DMS 273 treated with DMSO at 0.1 percent for 48 hours (cell line): ENCODE measurements at places on chromosomes 1 and 21.

DNA sequence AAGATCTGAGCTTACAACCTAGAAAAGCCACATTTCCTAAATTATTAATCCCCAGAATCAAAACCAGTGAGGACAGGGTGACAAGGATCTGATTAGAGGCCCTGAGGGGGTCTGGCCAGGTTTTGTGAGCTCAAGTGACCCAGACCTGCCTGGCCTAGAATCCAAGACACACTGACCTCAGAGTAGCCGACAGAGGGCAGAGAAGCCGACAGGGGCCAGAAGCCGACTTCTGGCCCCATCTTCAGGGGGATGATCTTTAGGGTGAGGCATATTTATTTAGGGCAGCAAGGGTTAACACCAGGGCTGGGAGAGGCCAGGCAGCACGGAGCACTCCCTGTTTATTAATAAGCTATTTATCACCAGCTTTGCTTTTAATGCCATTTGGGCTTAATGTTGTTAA, 45.3 kb downstream of the CASZ1 start:
- no peak for DNase-seq

GRCh38 chr1:182754087-182754486, 35.5 kb upstream of the NPL start:
- DNase-seq, result no peak

GRCh38 chr1:201383647-201384405, 6.3 kb upstream of the TNNT2 start:
- peak; percentile 79 for DNase-seq

- DNase-seq, result no peak
Measured at GRCh38 chr1:24770881-24771280, 25.6 kb downstream of the CLIC4 start.

DNA sequence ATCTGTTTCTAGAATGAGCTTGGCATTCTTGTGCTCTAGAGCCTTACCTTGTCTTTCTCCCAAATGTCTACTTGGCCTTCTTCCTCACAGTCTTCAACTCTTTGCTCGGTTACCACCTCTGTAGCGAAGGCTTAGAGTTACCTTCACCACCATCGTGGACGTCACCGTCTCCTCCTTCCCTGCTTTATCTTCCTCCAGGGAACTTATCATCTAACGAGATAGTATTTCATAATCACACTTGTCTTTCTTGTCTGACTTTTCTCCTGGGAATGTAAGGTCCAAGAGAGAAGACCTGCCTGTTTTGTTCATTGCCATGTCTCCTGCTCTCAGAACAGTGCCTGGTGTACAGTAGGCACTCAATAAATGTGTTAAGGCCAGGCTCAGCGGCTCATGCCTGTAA, 115.6 kb downstream of the GREM2 start:
- no peak for DNase-seq

- DNase-seq, result no peak
Measured at GRCh38 chr1:217953922-217954321, 322.8 kb downstream of the SPATA17 start.

GRCh38 chr1:30147188-30147587, 576.2 kb downstream of the MATN1 start:
- DNase-seq, result no peak

- peak; percentile 40 for DNase-seq
Measured at GRCh38 chr21:32336711-32337110, 38.1 kb downstream of the MRAP start.

DNA sequence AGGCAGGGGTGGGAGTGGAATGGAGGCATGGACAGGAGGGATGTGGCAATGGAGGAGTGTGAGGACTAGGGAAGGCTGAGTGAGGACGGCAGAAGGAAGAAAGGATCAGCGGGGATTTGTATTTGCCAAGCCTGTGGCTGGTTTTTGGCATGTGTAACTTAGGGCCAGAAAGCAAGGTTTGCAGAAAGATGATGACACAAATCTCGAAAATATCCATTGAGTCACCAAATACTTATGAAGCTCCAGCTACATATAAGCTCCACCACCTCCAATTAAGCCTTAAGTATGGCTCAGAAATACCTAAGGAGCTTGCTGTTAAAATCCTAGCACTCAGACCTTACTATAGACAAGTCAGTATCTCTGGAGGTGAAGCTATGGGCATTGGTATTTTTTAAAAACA, 90.1 kb downstream of the OMA1 start:
- no peak for DNase-seq

DNA sequence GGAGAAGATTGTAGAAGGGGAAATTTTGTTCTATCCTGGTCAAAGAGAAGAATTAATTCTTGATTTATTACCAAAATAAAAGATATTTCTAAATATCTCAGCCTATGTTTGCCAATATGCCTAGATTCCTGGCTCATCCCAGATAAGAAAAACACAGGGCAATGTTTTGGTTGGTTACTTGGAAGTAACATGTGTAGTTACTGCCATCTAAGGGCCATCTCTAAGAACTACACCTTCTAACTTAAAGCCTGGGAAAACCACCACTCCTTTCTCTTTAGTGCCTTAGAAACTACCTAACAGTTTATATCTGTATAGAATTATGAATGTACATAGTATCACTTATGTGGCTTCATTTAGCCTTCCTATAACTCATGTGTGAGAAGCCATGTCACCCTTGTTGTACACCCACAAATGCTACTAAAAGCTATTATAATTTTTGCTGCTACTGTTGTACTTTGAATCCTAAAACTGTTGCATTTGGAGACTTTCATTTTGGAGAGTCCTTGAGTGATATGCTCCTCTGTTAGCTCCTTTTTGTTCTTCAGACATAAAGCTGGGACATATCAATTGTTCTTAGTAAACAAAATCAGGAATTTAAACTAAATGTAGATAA, 4.5 kb downstream of the AIM2 start:
- DNase-seq, result peak; percentile 17

DNA sequence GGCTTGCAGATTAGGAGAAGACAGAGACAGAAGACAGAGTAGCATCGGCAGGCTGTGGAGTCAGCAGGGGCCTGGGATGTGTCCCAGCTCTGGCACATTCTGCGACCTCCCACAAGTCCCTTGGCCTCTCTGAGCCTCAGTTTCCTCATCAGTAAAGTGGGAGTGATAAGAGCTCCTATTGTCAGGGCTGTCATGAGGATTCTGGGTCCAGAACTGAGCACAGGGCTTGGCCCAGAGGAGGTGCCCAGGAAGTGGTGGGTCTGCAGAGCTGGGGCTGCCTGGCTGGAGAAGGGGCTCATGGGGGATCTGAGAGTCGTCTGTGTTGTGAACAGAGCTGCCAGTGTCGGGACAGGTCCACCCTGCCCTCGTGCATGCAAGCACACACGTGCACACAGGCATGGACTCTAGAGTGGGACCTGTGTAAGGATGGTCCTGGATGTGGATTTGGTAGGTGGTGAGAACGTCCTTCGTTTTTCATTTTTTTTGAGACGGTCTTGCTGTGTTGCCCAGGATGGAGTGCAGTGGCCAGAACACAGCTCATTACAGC, 262.9 kb downstream of the PTPRU start:
- no peak for DNase-seq

DNA sequence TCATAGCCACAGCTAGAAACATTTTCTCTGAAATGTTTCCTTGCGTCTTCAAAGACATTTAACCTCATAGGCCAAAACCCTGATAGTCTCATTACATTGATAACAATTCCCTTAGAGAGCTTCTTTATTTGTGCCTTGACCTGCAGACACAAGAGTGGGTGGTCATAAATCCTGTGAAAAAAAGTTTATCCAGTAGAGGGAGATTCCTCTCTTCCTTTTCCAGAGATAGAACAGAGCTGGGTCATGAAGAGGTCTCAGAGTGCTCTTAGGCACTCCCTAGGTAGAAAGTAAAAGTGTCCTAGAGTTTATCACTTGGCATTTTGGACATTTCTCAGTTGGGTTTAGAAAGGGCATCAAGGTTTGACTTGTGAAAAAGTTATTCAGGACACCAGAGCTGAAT, 426.1 kb downstream of the NUF2 start:
- no peak for DNase-seq

DNA sequence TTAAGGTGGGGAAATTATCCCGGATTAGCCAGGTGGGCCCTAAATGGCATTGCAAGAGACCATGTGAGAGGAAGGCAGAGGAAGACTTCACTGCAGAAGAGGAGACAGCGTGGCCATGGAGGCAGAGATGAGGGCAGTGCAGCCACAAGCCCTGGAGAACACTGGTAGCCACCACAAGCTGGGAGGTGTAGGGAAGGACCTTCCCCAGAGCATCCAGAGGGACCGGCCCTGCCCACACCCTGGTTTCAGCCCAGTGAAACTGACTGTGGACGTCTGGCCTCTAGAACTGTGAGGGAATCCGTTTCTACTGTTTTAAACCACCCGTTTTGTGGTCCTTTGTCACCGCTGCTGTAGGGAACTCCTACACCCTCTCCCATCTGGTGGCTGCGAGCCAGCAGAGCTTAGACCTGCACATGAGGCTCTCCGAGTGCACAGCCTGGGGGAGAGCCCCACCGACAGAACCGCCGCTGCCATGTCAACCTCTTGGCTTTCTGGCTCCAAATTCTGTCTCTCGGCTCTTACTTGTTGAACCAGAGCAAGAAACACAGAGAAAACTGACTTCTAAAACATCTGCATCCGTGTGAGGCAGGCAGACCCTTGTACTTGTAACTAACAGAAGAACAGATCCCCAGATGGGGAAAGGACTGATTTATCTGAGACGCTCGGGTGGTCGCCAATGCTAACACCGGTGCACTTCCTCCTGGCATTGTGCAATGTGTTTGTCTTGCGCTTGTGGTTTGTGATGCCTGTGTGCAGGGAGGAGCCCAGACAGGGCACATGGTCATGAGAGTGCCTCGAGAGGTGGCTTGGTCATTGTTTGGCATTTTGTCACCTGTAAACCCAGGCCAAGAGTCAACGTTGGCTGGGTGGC, 90.8 kb upstream of the TMPRSS2 start:
- no peak for DNase-seq

- DNase-seq, result no peak
Measured at GRCh38 chr1:68826836-68827235, 330.0 kb upstream of the DEPDC1 start.

DNA sequence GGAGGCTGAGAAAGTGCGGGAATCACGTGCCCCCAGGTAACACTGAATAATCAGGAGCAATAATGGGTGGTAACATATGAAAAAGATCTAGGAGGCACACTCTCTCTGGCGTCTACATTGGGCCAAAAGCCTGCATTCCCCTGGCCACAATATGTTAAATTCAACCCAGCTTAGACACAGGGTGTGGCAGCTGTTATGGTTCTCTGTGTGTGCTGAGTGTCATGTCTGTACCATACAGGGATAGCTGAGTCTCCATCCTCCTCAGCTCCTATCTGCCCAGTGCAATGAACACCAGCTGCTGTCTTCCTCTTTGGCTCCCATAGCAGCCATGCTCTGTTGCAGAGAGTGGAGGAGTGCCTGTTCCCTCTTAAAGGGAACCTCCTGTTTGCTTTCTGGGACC, 14.3 kb downstream of the S100A11 start:
- DNase-seq, result no peak

DNA sequence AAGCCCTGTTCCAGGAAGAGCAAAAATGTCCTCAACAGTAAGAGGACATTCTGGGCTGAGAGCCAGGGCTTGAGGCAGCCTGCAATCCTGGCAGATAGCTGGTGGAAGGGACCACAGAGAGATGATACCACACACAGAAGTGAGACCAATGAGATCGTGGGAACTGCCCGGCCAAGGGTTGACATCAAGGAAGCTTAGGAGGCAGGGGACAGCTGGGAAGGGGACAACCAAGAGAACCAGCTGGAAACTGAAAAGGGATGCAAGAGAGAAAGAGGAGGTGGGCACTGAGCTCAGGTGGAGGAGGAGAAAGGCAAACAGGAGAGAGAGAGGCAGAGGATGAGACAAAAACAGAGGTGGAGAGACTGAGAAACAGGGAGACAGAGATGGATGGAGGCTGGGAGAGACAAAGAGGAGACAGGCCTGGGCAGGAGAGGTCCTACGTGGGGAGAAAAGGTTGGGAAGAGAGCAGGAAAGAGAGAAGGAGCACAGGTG, 9.2 kb downstream of the PDZK1IP1 start:
- DNase-seq, result no peak
